Left ventricle myocardium superior (tissue), 1 donor: ENCODE measurements at places on chromosomes 4 and X. TPM values are rescaled to one million over a fixed set of nuclear protein-coding genes. Genes with fewer than 3 reads are reported as not detected.

The PWWP3B gene
- 10.0 TPM for total RNA-seq

The TRAM1L1 gene
- 0.45 TPM for total RNA-seq

The USP17L30 gene
- not detected for total RNA-seq

The CCDC149 gene
- total RNA-seq: 13.2 TPM

The LRRC66 gene
- total RNA-seq: 0.27 TPM

The USP17L25 gene
- total RNA-seq: not detected

The GAGE1 gene
- not detected for total RNA-seq

The NAP1L3 gene
- 0.50 TPM for total RNA-seq

The YTHDC1 gene
- 57.1 TPM for total RNA-seq

The LDB2 gene
- 27.4 TPM for total RNA-seq

The GDPD2 gene
- total RNA-seq: not detected

The NLRP2B gene
- total RNA-seq: not detected

The FRMPD4 gene
- total RNA-seq: 0.99 TPM

The CCKAR gene
- total RNA-seq: not detected

The GLRA3 gene
- not detected for total RNA-seq

The STIM2 gene
- 12.5 TPM for total RNA-seq

The RRH gene
- not detected for total RNA-seq

The LANCL3 gene
- 0.05 TPM for total RNA-seq

The CXorf49 gene
- total RNA-seq: not detected

The RPS6KA6 gene
- 0.37 TPM for total RNA-seq

The ATP7A gene
- 4.8 TPM for total RNA-seq

The ADH6 gene
- not detected for total RNA-seq

The GC gene
- not detected for total RNA-seq

The OTC gene
- not detected for total RNA-seq

The XAGE2 gene
- total RNA-seq: not detected

The PCDH19 gene
- 0.84 TPM for total RNA-seq

The GABRG1 gene
- total RNA-seq: not detected

The FOXR2 gene
- total RNA-seq: not detected

The S100P gene
- total RNA-seq: 1.1 TPM

The CENPVL1 gene
- not detected for total RNA-seq

The PPM1K gene
- total RNA-seq: 116 TPM

The BGN gene
- total RNA-seq: 40.6 TPM

The MAGEH1 gene
- total RNA-seq: 8.2 TPM

The HTR2C gene
- not detected for total RNA-seq

The CHM gene
- total RNA-seq: 15.7 TPM

The LIN54 gene
- 6.7 TPM for total RNA-seq

The HS6ST2 gene
- not detected for total RNA-seq

The BCOR gene
- total RNA-seq: 16.4 TPM

The UNC5C gene
- 0.72 TPM for total RNA-seq
